ENCODE measurements at places on chromosomes 4 and X.

DNA sequence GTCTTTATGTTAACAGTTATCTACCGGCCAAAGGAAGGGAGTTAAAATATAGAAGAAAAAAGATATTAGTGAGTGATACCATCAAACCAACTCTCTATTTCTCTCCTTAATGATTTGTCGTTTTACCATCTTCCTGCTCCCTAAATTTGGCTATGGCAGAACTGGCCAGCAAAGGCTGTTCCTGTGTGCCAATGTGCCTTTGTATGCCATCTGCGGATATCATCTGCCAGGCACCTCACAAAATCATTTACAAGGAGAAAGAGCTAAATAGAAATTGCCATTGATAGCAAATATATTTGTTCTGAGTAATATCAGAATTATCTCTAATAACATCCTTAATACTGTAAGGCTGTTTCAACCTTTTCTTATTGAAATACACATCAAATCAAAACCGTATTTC is 22.4 kb downstream of the GPM6A start:
- no peak for DNase-seq

DNA sequence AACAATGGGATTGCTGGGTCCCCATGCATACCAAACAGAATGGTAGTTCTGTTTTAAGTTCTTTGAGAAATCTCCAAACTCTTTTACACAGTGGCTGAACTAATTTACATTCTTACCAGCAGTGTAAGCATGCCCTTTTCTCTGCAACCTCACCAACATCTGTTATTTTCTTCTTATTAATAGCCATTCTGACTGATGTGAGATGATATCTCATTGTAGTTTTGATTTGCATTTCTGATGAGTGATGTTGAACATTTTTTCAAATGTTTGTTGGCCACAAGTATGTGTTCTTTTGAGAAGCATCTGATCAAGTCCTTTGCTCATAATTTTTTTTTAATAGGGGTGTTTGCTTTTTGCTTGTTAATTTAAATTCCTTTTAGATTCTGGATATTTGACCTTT is 41.2 kb upstream of the ZMAT1 start:
- no peak for DNase-seq

DNA sequence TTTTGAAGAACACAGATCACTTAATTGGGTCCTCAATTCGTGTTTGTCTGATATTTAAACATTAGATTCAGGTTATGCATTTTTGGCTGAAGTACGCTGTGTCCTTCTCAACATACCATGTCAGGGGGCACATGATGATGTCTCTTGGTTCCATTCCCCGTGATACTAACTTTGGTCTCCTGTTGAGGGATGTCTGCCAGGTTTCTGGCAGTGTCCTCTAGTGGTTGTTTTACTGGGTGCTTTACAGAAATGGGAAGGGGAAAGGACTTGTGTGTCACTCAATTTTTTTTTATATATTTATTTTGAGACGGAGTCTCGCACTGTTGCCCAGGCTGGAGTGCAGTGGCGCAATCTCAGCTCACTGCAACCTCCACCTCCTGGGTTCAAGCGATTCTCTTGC is 58.2 kb downstream of the WWC2 start:
- DNase-seq = no peak

DNA sequence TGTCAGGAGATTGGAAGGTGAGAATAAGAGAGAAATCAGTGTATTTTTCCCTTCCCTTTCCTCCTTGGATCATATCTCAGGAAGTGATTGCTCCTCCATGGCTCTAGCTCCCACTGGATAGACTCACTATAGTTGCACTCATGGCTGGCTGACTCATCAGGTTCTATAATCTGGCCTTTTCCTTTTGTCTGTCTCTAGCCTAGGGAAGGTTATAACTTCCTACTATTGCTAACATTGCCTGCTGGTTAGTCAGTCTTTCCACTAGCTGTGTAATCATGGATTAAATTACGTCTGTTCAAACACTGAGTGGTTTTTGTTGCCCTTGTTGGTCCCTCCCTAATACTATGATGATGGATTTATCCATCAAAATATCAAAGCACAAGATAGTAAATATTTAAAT is 195.5 kb upstream of the VEGFC start:
- no peak for DNase-seq
